Dermis blood vessel endothelial cell (primary cell): ENCODE measurements at places on chromosomes 13 and 19.

- no peak for DNase-seq
Measured at GRCh38 chr13:60019119-60019993, 144.4 kb downstream of the DIAPH3 start.

DNA sequence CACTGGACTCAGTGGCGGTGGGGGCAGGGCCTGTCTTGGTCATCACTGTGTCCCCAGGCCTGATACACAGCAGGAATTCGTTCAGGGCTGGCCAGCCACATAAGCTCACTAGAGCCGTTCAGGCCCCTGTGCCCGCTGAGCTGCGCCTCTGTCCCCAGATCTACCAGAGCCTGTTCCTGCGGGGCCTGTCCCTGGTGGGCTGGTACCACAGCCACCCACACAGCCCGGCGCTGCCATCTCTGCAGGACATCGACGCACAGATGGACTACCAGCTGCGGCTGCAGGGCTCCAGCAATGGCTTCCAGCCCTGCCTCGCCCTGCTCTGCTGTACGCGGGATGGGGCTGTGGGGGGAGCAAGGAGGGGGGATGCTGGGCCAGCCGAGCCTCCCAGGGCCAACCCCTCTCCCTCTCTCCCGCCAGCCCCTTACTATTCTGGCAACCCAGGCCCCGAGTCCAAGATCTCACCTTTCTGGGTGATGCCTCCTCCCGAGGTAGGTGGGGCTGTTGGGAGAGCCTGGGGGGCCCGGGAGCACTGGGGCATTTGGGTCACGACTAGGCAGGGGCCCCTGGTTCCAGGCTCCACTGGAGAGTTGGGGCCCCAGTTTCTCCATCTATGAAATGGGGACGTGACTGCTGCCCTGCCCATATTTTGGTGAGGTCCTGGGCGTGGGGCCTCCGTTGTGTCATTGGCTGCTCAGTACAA lies 13.9 kb downstream of the MPND start:
- DNase-seq: no peak

DNA sequence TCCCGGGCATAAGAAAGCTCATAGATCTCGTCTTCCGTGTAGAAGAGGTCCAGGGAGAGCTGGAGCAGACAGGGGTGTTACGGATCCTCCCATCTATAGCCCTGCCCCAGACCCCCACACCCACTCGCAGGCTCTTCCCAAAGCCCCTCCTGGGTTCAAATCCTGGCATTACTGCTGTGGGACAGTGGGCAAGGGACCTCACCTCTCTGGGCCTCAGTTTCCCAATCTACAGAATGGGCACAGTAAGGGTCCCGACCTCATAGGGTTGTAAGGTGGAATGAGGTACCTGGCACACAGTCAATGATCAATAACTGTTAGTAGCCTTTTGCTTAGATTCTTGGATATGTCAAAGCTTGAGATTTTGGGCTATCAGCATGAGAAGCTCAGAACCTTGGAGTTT lies 10.5 kb downstream of the FAM98C start:
- no peak for DNase-seq

DNA sequence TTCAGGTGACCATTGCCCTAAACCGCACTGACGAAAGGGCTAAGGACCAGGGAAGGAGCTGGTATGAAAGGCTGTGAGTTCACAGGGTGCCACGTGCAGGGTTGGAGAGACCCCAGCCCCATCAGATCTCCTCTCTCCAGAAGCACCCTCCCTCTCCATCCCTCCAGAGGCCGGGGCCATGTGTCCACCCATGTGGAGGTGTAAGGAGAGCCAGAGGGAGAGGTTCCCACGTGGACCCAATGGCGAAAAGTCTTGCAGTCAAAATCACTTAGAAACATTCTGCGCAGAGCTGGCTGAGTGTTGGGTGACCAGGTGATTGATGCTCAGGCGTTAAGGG lies 168.3 kb downstream of the COL4A1 start:
- peak; percentile 27 for DNase-seq

DNA sequence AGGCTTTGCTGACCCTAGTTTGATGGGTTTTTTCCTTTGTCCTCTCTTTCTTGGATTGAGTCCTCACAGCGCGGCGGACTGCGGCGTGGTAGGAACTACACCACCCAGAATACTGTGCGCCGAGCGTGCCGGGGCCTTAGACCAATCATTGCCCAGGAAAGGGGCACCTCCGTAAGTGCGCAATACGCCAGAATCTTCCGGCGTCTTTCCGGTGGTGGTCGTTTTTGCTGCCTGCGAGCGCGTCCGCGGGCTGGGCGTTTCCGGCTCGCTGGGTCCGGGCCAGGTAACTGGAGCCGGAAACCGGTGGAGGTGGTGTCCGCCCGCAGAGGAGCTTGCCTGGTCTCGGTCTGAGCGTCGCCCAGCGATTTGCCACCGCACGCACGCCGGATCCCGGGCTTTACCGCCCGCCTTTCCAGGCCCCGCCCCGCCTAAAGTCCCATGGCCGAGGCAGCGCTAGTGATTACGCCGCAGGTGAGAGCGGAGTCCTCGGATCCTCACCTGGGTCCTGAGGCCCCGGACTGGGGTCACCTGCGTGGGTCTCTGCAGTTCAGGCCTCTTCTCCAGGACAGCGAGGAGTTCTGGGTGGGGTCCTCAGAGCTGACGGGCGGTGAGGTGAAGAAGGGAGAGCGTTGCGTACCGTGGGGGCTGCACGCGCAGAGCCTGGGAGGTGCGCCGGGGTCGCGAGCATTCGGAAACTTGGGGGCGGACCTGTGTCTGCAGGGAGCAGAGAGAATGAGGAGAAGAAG lies at the start of gene ZNF549:
TSS of gene ZNF549 (plus strand) at position 221 of the 746 bp plus-strand sequence. CDS start at position 439, 218 bp downstream.
- DNase-seq: peak; percentile 90

DNA sequence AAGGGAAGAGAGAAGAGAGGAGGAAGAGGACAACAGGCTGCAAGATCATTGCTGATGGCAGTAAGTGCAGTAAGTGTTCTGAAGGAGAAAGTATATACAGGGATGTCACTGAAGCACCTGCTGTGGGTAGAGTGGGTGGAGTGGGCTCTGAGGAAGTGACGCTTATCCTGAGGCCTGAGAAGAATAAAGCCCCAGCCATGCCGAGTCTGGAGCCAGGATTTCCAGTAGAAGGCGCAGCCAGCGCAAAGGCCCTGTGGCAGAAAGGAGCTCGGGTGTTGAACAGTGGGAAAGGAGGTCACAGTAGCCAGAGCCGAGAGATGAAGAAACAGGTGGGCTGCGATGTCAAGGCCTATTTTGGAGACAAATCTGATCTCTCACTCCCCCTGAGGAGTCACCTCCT lies 31.8 kb upstream of the ADGRE5 start:
- DNase-seq: peak; percentile 40

DNA sequence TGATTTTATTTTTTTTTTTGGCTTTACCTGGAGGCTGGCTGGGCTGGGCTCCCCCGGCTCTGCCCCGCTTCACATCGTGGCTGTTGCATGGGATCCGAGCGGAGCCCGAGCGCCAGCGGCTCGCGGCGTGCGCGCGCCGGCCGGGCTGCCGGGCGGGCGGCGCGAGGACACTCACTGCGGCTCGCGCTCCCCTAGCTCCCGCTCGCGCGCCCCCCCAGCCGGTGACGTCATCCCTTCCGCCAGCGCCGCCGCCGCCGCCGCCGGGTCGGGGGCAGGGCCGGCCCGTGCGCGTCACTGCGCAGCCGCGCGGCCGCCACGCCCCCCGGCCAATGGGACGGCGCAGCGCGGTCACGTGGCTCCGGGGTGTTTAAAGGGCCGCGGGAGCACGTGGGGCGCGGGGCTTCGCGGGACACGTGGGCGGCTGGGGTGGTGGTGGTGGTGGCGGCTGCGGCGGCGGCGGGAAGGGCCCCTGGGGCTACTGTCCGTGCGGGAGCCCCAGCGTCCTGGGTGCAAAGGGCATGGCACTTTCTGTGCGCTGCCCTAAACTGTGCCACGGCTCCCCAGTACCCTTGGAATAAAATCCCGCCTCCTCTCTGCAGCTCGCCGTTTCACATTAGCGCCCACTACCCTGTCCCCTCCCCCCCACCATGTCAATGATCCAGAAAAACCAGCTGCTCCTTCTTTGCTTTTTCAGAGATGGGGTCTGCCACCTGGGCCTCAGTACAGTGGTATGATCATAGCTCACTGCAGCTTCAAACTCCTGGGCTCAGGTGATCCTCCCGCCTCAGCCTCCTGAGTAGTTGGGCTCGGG lies at the start of gene PTPRS:
TSS of gene PTPRS (minus strand) at position 176 of the 811 bp plus-strand sequence. CDS start 54,672 bp downstream, outside the sequence.
- DNase-seq: peak; percentile 81

DNA sequence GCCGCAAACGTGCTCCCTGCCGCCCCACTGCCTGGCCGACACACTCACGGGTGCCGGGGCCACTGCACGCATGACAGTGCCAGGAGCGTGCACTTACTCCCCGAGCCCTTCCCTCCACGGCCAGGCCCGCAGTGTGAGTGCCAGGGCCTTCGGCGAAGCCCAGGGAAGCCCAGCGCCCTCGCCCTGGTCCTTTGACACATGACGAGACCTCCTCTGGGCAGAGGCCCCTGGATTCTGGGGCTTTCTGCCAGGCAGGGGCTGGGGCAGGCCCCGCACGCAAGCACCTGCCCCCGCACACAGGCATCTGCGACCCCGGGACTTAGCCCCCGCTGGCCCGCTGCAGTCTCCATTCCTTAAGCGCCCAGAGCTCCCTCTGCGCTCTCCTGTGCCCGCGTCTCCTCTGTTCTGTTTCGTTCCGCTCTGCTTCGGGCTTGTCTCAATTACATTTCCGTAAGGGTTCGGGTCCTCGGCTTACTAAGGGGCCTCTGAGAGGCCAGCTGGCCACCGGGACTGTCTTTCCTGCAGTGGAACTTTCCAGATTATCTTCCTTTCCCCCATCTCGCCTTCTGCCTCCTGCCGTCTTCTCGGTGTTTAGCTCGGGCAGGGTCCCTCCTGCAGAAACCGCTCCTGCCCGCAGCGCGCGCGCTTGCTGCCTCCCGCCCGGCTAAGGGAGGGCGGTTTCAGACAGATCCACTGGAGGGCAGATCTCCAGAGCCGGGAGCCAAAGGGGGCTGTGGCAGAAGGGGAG lies 98.8 kb downstream of the ING1 start:
- DNase-seq: peak; percentile 43

GRCh38 chr19:20968092-20968491 lies 45.0 kb downstream of the ZNF85 start:
- DNase-seq: no peak

GRCh38 chr13:75486146-75487062 lies 4.4 kb upstream of the TBC1D4 start:
- DNase-seq: no peak

DNA sequence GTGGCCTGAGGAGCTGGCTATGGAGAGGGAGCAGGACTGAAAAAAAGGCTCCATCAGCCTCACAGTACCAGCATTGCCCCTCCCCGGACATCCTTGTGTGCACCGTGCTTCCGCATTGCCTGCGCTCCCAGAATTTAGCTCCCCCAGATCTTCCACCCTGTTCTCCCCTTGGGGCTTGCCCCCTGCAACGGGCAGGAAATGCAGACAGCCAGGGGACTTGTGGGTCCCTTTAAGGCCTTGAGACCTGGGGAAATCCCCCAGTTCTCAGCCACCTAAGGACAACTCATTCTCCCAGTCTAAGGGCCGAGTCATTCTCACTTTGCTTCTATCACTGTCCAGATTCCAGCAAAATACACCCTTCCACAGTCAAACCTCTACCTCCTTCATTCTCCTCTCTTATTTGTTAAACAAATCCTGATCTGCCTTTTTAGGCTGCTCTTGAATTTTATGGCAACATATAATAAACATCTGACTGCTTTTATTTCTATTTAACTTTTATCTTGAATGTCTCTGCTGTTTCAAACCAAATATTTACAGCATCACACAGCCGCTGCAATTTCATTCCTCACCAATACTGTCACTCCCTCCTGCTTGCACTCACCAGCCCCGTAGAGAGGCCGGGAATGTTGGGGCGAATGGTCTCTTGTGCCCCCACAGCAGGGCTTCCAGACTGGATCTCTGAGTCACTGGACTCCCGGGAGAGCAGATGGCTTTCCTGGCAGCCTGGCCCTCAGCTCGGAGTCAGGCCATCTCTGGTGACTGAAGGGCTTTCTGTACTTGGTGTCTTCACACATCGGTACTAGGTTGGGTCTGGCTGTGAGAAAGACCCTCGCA lies 221.9 kb downstream of the TSHZ3 start:
- DNase-seq: no peak

GRCh38 chr13:84998681-84999080 lies 800.5 kb downstream of the SLITRK6 start:
- no peak for DNase-seq

DNA sequence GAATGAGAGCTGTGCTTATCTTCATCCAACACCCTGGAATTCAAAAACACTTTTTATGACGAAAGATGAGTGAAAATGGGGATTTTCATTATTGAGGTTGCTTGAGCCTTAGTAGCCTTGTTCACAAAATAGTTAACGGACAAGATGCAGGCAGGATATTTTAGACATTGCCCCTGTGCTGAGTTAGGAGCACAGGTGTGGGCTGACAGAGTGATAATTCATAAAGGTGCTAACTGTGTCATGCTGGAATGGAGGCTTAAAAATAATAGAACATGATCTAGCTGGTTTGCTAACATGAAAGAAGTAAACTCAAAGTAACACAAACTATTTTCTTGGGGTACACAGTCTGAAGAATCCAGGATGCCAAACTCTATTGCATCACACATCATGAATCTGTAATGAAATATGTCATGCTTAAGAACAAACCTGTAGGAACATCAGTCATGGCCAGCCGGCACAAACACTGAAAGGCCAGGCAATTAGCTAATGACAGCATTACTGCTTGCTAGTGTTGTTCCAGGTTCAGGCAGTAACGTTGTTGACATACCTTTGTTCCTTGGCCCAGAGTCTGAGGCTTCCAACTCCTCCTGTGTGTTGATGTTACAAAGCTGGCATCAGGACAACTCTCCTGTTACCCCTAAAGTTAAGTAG lies 55.3 kb downstream of the FRY start:
- no peak for DNase-seq

GRCh38 chr19:50420127-50420526 lies 1.4 kb downstream of the SPIB start:
- DNase-seq: no peak

- no peak for DNase-seq
Measured at GRCh38 chr19:55520691-55521292, 16.1 kb downstream of the SBK2 start.
